ENCODE measurements at places on chromosomes 7 and 10.
A peak's percentile ranks its signal among the peaks of the same experiment; 100 is the strongest.

DNA sequence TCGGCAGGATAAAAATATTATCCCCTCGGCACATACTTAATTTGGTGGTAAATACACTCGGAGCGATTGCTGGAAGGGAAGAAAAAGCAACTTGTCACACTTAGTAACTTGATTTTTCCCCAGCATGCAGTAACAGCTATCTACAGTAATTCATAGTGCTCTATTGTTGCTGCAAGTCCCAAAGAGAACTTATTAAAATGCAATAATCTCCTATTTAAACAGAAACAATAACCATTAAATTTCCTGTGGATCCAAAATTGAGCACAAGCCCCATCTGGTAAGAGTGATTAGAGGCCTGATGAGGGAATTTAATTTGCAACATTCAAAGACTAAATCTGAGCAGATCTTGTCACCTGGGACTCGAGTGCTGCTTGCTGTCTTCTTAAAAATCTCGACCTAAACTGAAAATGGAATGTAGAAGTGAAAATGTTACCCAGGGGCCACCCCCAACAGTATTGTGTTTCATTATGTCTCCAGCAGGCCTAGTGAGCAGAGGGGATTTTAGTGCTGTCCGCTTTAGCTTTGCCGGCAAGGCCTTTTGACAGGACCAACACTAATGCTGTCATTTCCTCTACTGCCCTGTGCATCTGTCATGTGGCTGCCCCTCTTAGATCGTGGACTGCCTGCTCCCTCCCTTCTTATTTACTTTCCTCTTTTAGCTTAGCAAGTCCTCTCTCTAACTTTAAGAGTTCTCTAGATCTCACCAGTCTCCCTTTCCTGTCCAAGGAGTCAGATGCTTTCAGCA, 639.7 kb downstream of the AUTS2 start:
- peak; percentile 5 for DNase-seq

- DNase-seq: no peak
Observed at GRCh38 chr10:31099664-31100063, 68.0 kb upstream of the ZNF438 start.

DNA sequence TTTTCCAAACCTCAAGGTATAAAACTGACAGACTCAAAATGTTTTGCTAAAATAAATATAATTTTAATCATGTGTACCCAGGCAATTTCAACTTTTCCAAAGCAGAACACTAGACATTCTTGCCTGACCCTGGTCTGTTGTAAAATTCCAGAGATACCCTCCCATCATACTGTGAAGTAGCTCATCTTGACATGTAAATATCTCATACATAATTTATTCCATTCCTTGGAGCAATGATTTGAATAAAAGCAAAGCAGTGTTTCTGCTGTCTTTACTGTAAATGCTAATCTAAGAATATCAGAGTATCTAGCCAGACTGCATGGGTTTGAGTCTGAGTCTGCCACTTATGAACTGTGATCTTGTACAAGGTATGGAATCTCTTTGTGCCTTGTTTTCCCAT, 68.9 kb downstream of the TES start:
- DNase-seq: no peak

DNA sequence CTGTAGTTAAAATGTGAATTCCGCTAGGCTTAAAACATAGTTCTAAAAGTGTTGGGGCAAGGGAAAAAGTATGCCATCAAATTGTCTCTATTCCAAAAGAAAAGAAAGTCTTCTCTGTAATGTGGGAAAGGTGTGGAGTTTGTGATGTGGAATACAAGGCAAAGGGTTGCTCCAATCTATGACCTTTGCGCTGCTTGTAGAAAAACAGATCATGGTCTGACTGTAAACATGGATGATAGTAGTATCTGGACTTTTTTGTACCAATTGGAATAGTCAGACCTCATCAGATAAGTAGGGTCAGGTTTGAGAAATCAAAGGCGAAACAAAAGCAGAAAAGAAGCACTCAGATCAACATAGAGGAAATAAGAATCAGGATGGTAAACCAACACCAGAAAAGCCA, 372.3 kb downstream of the TFEC start:
- no peak for DNase-seq

DNA sequence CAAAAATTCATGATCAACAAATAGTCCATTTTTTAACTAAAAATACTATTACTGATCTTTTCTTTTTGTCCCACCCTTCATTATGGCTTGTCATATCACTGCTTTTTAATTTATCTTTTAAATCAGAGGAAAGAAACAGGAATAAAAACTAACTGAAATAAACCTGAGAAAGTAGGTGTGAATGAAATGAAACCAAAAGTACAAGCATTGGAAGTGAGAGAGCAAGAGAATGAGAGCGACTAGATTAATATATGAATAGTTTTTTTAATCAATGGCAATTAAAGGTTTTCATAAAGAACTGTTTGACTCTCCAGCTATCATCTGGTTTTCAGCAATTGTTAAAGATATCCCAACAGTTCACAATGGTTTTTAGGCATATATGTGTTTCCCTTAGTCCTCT, 137.8 kb downstream of the SPAG6 start:
- DNase-seq: no peak

DNA sequence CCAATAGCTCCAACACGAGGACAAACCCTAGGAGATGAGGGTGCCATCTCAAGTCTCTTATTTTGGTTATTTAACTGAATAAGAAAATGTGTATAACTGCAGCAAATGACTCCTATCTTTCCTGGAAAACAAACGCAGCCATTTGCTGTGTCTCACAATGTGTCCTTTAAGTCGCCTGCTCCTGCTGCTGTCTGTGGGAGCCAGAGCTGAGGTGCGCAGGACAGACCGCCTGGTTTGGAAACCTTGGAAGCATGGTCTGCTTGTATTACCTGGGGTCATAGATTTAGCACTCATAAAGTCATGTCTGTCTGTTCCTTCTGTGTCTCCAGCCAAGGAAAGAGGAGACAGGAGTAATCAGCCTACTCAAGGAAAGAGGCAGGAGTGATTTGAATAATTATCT, 760.2 kb downstream of the GRID1 start:
- DNase-seq: no peak

DNA sequence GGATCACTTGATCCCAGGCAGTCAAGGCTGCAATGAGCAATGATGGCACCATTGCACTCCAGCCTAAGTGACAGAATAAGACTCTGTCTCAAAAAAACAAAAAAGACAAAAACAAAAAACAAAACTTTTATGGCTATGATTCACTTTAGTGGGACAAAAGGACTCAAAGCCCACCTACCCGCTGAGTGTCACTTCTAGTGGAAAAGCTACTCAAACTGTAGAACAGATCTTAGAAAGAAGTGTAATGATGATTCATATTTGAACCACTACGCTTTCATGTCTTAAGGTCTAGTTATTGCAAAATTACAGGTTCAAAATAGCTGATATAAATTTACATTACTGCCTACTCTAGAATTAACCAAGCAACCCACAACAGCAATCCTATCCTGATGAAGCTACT, 47.1 kb upstream of the OTUD1 start:
- DNase-seq: no peak

GRCh38 chr10:117399341-117400196, 24.3 kb upstream of the PDZD8 start:
- DNase-seq: no peak

DNA sequence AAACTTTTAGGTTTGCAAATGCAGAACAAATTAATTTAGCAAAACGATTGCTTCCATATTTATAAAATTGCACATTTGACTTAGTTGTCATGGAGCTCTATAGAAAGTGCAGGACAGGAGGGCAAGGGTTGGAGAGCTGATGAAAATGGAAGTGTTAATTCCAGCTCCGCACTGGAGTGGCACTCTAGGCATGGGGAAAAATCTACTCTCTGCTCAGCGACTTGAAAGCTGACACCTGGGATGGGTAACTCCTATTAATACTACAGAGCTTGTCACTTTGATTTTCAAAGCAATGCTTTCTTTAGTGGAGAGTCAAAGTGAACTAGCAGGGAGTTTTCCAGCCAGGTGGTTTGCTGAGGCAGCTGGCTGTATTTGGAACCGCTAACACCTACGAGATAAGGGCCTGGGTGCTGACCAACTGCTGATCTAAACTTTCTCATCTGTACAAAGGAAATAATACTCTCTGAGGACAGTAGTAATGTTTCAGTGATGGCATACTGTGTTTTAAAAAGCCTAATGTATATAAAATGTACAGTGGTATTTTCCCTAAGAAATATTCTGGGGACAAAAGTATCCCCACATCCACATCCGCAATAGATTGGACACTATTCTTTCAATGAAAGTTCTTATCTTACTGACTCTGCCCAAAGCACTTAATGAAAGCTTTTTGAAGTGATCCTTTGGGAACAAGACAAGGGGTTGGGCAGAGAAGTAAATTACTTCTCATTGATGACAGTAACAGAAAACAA, 444.3 kb downstream of the GPAM start:
- DNase-seq: no peak

DNA sequence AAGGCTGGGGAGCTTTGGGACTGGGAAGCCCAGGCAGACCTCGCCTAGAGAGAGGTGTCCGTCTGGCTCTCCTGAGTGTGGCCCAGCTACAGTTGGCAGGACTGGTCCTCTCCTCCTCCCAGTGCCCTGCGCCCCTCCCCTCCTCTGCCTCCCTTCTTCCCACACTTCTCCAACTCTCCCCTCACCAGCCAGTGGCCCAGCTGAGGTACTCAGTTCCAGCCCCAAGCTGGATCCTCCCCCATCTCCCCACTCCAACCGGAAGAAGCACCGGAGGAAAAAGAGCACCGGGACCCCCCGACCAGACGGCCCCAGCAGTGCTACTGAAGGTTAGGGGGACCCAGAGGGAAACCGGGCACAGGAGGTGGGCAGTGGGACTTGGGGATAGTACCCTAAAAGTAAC, 27.7 kb downstream of the GBX1 start:
- no peak for DNase-seq

DNA sequence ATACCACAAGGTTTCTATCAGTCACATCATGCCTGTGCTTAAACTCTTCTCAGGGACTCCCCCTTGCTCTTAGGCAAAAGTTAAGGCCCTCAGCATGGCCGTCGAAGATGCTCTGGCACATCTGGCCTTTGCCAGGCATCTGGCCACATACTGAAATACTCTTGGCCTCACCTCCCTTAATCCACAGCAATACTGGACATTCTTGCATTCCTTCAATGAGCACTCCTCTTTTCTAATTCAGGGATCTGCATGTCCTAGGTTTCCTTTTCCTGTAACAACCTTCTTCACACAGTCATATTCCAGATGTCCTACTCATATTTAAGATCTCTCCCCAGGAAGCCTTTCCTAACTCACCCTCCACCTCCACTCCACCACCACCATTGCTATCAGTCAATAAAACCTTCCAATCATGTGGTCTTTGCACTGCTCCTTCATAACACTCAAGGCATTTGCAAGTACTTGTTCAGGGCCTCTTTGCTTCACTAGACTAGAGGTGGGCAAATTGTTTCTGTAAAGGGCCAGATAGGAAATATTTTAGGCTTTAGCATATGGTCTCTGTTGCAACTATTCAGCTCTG, 216.6 kb downstream of the KCNMA1 start:
- no peak for DNase-seq

DNA sequence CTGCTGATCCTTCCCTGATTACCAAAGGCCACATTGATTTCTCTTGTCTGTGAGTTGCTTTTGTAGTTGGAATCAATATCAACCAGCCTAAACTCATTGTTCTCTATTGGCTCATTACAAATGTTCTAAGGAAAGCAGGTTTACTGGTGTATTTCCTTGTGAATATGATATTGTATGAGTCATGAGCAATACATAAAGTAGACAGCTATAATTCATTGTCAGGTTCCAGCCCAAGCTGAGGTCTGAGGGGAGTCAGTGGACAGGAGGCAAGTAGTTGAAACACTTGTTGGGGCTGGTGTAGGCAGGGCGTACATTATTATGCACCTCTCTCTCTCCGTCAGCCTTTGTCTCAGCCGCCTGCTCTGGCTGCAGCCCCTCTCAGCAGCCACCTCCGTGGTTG, 451.7 kb downstream of the IPMK start:
- no peak for DNase-seq

DNA sequence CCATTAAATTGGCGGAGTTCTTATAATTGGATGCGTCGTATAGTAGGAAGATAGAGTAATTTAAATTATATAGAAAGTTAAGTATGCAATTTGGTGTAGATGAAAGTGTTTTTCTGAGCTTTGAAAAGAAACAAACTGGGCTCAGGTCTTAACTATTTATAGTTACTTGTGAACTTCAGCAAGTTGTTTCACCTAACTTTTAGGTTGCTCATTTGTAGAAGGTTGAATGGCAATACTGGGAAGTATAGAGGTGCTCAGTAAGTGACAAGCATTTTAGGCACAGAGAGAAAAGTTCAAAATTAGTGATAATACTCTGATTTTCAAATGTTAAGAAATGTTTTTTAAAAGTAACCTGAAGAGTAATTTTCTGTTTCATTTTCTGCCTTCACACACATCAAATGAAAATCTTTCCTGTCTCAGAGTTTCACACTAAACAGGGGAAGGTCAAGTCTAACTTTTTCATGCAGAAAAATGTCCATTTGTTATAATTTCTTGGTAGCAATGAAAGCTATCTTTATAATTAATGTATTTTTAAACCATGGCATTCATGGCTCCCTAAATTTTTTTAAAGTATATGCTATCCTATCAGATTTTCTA, 146.5 kb downstream of the PHF14 start:
- no peak for DNase-seq

DNA sequence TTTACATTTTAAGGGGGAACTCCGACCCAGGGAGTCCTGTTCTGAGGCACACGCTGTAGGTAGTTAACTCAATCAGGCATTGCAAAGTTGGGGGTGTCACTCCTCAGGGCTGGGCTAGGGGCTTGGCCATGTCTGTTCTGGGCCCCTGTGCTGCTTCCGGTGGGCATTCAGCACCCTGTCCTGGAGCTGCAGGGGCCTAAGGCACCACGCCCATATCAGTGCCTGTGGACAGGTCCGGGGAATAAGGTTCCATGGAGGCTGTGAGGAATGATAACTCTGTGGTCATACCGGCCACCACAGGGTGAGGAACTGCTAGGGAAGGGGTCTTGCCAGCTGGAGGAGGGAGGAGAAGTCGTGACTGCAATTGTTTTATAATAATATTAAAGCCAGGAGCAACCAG, 539.1 kb upstream of the FOXK1 start:
- no peak for DNase-seq

- DNase-seq: no peak
Observed at GRCh38 chr7:70529914-70530585, 601.9 kb upstream of the GALNT17 start.

- no peak for DNase-seq
Observed at GRCh38 chr7:6631605-6632004, 5.5 kb upstream of the ZNF316 start.

- DNase-seq: no peak
Observed at GRCh38 chr7:42272793-42273665, 36.0 kb upstream of the GLI3 start.

- DNase-seq: no peak
Observed at GRCh38 chr7:30330134-30331111, 46.0 kb downstream of the ZNRF2 start.

DNA sequence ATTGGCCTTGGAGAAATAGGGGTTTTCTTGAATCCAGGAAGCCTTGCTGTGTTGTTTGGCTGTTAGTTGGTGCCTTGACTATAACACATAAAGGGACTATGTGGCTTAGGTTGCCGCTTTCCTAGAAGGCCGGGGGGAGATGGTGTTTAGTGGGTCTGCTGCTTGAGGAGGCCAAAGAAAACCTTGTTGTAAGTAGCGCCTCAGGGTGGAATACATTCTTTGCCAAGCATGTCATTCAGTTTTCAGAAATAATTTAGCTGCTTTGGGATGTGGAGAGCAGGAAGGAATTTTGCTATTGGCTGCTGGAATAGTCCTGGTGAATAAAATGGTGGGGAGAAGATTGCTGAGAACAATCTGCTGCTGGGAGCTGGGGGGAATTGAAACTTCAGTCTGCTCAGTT, 132.9 kb upstream of the WNT16 start:
- DNase-seq: no peak

- no peak for DNase-seq
Observed at GRCh38 chr10:15518250-15518649, 147.2 kb upstream of the FAM171A1 start.

- DNase-seq: no peak
Observed at GRCh38 chr10:11163780-11164550, 146.3 kb downstream of the CELF2 start.

Measured in nephron progenitor cell (in vitro differentiated cells).